KBM-7 (cell line): ENCODE measurements at places on chromosomes 2 and 18.

DNA sequence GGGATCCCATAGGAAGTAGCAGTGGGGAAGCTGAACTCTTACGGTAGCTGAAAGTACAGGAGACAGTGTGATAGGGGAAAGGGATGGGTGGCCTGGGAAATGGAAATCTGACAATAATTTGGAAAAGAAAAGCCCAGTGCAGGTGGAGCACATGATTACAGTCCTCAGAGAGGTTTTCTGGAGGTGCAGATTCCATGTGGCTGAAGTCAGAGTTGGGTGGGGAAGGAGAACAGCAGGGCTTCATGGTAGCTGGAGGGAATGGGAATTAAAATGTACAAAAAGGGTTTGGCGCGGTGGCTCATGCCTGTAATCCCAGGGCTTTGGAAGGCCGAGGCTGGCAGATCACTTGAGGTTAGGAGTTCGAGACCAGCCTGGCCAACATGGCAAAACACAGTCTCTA, 12.2 kb downstream of the HRH4 start:
- no peak for DNase-seq

- no peak for DNase-seq
Measured at GRCh38 chr2:180405520-180405919, 398.4 kb upstream of the CWC22 start.

DNA sequence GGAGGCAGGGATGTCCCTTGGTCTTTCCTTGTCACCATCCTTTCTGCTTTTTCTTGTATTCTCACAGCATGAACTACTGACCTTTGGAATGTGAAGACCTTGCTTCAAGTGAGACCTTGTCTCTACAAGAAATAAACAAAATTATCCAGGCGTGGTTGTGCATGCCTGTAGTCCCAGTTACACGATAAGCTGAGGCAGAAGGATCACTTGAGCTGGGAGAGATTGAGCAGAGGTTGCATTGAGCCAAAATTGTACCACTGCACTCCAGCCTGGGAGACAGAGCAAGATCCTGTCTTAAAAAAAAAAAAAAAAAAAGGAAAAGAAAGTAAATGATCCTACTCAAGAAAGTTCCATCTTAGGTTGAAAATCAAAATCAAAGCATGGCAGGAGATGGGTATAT, 173.7 kb downstream of the IRS1 start:
- no peak for DNase-seq

DNA sequence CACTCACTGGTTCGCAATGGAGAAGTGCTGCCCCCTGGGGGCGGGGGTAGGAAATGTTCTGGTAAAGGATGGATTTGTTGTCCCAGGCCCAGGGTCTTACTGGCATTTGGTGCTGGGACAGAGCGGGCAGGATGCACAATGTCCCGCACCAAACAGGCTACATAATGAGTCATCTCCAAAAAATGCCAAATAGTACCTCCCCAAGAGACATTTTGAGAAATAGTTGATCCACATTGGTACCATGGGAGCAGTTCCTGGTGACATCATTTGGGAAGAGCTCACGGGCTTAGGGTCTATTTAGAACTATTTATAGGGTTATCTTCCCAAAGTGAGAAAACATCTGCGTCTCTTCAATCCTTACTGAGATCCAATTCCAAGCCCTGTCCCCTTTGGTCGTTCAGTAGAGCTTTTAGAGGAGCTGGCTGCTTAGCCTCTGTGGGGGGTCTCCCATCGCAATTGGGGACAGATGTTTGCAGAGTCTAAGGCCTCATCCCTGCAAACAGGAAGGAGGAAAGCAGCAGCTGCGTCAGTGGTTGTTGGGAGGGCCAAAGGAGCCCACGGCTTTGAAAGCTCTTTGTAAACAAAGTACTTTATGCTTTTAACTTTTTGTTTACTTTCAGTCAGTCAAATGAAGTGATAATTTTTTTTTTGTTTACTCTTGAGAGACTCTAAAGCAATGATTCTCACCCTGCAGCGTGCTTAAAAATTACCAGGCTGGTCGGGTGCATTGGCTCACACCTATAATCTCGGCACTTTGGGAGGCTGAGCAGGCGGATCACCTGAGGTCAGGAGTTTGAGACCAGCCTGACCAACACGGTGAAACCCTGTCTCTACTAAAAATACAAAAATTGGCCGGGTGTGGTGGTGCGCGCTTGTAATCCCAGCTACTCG, 49.3 kb downstream of the GREB1 start:
- peak; percentile 62 for DNase-seq

DNA sequence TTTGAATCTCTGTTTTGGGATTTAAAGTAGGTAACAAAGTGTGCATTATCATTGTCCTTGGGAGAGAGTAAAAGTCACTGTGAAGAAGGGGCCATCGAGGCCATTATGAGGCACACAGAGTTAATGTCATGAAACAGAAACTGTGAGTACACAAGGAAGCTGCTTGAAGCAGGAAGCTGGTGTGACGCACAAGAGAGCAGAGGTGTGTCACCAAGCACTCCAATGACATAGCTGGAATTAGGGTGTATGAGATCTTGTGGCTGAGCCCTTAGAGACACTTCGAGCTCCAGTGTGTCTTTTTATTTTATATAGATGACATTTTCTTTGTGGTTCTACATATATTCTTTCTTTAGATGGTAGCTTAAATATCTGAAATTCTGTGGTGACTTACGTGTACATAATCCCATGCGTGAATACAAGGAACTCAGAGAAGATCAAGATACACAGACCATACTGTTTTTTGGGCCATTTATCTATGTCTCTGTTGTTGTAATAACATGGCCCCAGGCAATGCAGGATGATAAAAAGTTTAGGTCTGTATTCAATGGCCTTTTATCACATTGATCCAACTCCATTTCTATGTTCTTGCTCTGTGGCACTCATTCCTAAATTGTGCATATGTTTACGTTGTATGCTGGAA, 164.7 kb upstream of the FAM98A start:
- DNase-seq = no peak

DNA sequence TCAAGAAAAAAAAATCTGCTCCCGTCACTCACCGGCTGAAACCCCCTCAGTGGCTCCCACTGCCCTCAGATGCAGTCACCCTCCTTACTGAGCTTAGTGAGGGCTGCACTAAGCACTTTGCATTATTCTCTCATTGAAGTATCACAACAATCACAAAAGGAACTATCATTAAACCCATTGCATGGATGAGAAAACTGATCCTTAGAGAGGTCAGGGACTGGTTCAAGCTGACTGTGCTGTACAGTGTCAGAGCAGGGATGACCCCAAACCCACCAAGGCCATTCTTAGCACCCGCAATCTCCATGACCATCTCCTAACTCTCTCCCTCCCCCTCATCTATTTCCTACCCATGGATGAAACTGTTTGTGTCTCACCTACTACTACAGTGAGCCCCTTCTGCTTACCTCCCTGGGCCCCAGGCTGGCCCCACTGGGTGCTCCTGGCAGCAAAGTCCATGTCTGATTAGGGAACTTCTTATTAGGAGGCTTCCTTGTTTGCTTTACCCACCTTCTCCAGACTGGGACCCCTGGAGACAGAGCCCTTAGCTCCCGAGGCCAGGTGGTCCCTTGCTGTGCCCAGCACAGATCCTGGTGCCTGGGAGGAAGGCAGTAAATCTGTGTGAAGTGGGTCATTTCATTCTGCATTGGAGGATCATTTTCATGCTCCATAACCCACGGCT, 139.3 kb upstream of the ID2 start:
- no peak for DNase-seq

DNA sequence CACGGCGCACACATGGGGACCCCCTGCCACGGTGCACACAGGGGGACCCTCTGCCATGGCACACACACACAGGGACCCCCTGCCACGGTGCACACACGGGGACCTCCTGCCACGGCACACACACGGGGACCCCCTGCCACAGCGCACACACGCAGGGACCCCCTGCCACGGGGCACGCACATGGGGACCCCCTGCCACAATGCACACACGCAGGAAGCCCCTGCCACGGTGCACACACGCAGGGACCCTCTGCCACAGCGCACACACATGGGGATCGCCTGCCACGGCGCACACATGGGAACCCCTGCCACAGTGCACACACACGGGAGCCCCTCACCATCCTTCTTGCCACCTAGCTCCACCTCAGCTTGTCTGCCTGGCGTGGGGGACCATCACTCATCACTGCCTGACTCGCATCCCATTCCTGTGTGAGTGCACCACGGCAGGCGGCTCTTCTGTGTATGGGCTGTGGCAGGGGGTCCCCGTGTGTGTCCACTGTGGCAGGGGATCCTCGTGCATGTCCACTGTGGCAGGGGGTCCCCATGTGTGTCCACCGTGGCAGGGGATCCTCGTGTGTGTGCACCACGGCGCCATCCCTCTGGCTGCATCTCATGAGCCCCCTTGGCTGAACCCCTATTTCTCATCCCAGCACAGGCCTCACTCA, 206.7 kb downstream of the EIPR1 start:
- no peak for DNase-seq

DNA sequence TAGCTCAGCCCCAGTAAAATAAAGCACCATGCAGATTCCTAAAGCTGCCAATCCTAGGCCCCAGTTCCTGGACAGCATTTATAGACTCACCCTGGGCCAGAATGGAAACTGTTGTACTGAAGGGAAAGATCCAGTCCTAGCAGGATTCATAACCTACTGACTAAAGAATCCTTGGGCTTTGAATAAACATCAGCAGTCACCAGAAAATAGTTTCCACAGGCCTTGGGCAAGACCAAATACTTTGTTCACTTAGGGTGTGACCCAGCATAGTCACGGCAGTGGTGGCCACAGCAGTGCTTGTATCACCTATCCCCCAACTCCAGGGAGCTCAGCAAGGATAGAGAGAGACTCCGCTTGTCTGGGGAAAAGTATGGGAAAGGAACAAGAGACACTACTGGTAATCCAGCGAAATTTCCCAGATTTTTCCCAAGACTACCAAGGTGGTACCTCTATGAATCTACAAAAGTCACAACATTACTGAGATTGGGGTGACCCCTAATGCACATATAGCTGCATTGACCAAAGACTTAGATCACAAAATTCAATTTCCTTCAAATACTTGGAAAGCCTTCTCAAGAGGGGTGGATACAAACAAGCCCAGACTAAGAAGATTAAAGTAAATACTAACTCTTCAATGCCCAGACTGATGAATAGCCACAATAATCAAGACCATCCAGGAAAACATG, 748.1 kb upstream of the LRATD1 start:
- no peak for DNase-seq

GRCh38 chr18:6729247-6730091, at the start of gene ARHGAP28:
ARHGAP28 (plus strand) TSS chr18:6729716; CDS start chr18:6729822, 106 bp downstream.
- peak; percentile 67 for DNase-seq

- no peak for DNase-seq
Measured at GRCh38 chr18:3367491-3368091, 82.4 kb upstream of the TGIF1 start.

DNA sequence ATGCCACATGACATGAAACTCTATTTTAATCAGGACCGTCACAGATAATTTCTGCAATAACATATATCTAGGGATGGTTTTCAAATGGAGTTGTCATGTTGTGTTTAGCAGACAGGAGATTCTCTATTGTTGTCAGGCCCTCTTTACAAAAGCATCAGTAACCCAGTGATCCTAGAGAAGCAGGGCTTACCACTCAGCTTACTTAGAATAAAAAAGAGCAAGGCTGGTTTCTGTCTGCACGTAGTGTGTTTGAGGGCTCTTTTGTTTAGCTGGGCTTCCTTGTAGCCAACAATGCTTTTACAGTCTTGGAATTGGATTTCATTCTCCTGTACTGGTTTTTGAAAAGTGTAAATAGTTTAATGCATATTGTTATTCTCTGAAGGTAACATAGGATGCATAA, 210.5 kb upstream of the NRP2 start:
- no peak for DNase-seq

DNA sequence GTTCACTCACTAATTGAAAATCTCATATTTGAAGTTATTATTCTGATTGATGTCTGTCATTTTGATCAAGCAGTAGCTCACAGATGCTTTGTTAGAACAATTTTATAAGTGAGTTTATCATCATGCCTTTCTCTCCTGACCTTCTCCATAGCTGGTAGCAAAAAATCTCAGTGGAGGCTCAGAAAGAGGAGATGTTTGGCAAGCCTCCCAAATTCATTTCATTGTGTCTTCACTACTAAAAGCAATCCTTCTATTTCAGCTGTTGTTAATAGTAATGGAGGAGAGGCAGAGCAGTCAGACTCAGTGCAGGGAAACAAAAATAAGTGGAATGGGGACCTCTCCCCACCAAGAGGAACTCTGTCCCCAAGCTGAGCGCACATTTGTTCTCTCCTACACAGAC, 2127.8 kb upstream of the CELF4 start:
- DNase-seq = no peak

GRCh38 chr2:182592691-182593393, 123.2 kb upstream of the DNAJC10 start:
- no peak for DNase-seq

- DNase-seq = no peak
Measured at GRCh38 chr2:127576433-127577207, 41.1 kb downstream of the MYO7B start.
